ENCODE measurements at places on chromosomes 4 and X. TPM values are rescaled to one million over a fixed set of nuclear protein-coding genes. Genes with fewer than 3 reads are reported as not detected.

DNA sequence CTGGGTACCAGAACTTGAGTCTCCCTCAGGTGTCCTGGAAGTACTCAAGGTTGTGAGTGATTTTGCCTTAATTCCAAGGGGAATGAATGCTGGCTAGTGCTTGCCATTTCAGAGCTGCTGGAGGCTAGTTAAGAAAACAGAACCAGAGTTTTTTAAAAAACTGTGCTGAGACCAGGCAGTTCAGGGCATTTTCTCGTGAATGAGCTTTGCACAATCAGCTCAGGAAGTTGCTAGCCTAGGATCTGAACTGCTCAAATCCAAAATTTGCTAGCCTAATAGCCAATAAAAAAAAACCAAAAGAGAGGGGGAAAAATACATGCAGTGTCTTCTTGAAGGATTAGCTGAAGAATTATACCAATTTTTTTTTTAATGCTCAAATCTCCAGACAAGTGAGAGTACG lies 292.7 kb downstream of the FBXW7 start:
- DNase-seq = no peak

- no peak for DNase-seq
Observed at GRCh38 chr4:7017446-7018048, 25.6 kb upstream of the TADA2B start.

GRCh38 chr4:23728971-23729370 lies 160.9 kb downstream of the PPARGC1A start:
- no peak for DNase-seq

DNA sequence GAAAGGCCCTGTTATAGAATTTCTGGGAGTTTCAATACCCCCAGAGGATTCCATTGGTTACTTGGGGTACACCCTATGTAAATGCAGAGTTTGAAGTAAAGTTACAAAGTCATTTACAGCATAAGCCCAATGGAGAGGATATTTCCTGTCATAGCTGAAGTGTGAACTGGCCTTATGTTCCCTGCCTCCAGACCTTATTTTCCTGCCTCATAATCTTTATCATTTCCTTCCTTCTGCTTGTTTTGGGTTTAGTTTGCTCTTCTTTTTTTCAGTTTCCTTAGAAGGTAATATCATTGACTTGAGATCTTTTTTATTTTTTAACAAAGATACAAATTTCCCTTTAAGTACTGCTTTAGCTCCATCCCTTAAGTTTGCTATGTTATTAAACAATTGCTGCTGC lies 85.4 kb downstream of the PPEF1 start:
- DNase-seq = no peak

DNA sequence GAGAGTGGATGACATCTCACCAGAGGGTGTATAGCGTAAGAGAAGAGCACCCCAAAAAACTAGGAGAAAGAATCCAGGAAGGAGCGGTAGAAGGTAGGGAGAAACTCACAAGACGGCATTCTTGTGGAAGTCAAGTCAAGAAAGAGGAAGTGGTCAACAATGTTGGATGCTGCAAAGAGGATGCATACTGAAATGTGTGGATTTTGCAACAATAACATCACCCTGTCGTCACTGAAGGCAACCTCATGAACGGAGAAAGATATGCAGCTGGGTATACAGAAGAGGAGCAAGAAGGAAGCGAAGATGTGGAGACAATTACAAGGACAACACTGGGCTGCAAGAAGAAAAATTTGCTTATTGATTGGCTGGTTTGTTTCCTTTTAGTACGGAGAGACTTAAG lies 11.4 kb upstream of the TAPT1 start:
- peak; percentile 69 for DNase-seq

S100G gene
- total RNA-seq = not detected

FGG gene
- 0.44 TPM for total RNA-seq

HTATSF1 gene
- total RNA-seq = 74.6 TPM

DNA sequence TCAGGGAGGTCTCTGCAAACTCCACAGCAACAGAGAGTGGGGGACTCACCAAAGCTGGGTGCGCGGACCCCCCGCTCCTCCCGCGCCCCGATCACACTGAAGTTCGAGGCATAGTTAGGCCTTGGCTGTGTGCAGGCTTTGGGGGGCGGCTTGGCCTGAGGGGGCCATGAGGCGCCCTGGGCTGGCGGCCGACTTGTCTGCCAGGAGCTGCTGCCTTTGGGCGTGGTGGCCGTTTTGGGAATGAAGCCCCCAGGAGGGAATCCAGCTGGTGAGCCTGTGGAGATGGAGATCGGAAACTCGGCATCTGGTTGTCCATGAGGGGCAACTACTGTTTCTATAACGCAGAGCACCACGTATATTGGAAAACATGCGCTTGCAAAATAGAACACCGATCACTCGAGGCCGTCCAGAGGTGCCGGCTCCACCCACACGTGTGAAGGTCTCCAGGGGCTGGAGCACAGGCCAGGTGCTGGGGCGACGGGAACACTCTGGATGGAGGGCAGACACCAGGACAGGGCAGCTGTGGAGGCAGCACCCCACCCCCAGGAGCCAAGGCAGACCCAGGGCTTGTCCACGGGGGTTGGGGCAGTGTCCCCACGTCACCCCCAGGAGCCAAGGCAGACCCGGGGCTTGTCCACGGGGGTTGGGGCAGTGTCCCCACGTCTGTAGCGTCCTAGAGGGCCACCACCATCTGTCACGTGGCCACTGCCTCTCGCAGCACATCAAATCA lies 25.9 kb upstream of the CPLX1 start:
- no peak for DNase-seq

BEX1 gene
- 0.49 TPM for total RNA-seq

DNA sequence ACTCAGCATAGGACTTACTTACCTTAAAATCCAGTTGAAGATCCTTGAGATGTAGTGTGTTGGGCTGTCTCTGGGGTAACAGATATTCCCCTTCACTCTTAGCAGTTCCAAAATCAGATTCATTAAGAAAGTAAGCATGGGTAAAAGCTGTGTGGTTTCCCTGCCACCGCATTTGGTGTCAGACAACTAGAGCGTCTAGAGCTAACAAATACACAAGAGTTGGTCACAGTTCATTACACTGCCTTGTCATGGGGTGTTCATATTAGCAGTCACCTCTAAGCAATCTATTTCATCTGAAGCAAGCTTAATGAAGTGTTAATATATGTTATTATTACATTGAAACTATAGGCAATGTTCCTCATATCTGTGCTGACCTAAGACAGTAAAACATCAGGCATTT lies 342.8 kb downstream of the PPARGC1A start:
- DNase-seq = no peak

SOD3 gene
- 9.1 TPM for total RNA-seq

- no peak for DNase-seq
Observed at GRCh38 chr4:3251691-3252479, 2.9 kb downstream of the MSANTD1 start.

ODAM gene
- not detected for total RNA-seq

- DNase-seq = peak; percentile 69
Observed at GRCh38 chr4:37685823-37686372, 278 bp downstream of the RELL1 start.

RAB39B gene
- 0.40 TPM for total RNA-seq

DNA sequence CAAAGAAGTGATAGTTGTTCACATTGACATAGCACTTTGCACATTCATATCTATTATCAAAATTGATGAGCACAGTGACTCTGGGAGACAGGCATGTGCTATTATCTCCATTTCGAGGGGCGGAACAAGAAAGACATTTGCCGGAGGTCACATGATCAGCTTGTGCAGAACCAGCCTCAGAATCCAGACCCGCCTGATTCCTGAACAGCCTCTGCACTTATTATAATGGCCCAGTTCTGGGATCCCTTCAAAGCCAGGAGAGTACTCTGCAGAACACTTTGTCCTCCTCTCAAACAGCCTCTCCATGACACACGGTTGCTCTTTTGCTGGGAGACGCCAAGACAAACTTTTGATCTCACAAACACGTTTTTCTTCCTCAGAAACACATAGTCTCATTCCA lies 48.4 kb downstream of the RWDD4 start:
- no peak for DNase-seq

USP17L26 gene
- not detected for total RNA-seq

- DNase-seq = no peak
Observed at GRCh38 chr4:168803732-168804131, 206.3 kb downstream of the CBR4 start.

DNA sequence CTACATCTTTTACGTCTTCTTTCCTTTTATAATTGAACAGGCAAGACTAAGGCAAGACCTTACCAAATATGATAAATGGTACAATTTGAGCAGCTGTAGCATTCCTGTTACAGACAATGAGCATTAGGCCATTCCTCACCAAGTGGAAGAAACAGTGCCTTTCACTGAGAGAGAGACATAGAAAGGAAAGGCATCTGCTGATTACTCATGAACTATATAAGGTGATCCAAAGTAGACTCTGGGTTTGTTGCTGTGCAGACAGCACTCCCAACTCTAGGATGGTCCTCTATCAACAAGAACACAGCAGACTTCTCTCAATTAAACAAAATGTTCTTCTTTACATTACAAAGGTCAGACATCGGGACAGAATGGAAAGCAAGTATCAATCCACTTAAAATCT lies 91.9 kb downstream of the FAM13A start:
- no peak for DNase-seq

GRCh38 chrX:129780441-129781105 lies 824 bp downstream of the SASH3 start:
- DNase-seq = no peak

DNA sequence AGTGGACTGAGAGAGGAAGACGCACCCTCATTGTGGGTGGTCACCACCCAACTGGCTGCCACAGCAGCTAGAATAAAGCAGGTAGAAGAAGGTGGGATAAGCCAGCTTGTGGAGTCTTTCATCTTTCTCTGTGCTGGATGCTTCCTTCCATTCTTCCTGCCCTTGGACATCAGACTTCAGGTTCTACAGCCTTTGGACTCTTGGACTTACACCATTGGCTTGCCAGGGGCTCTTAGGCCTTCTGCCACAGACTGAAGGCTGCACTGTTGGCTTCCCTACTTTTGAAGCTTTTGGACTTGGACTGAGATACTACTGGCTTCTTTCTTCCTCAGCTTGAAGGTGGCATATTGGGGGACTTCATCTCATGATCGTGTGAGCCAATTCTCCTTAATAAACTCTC lies 33.5 kb downstream of the ADH6 start:
- DNase-seq = no peak

- DNase-seq = no peak
Observed at GRCh38 chr4:125736057-125736456, 421.3 kb downstream of the FAT4 start.

GRCh38 chr4:186723292-186724057 lies at the start of gene FAT1:
FAT1 (minus strand) TSS chr4:186723856; CDS start chr4:186709827, 14,029 bp downstream.
- peak; percentile 95 for DNase-seq

CT45A2 gene
- total RNA-seq = not detected

Measured in muscle of leg (tissue), 16 donors.